ENCODE measurements at places on chromosomes 1 and 21. TPM values are rescaled to one million over a fixed set of nuclear protein-coding genes. Genes with fewer than 3 reads are reported as not detected.
A peak's percentile ranks its signal among the peaks of the same experiment; 100 is the strongest.

- H3K36me3 ChIP-seq = no peaks in the 10 kb centered on the region
- H3K4me1 ChIP-seq = no peaks in the 10 kb centered on the region
- no peak for DNase-seq
- no peaks in the 10 kb centered on the region for H3K27me3 ChIP-seq
- H3K27ac ChIP-seq = no peak overlapping the region
Observed at GRCh38 chr1:238611406-238611805, 720.7 kb upstream of the ZP4 start.

DNA sequence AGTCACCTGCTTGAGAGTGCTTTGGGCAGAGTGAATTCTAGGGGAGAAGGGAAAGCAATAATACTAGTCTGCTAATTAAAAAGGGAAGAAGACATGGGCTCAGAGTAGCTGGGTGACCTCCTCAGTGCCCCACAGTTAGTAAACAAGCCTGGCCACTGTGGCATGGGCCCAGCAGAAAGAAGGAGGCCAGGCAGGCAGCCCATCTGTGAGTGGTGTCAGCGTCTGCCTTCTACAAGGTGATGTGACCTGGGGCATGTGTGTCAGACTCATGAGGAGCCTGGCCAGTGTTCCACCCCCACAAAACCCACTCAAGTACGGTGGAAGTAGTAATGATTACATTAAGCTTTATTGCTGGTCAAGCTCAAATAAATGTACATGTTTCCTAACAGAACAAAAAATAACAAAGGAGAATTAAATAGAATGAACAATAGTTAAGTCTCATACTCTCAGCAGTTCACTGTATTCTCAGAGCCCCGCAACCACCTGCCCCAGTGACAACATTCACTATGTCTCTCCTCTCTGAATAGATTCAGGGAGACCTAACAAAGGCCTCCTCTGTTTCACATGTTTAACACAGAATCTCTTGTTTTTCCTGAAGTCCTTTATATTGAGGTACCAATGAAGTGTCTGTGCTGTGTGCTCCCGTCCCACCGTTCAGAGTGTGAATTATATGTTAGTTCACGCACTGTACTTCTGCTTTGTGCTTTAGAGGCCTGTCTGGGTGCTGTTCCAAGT is 32.5 kb downstream of the SLC22A15 start:
- no peak for DNase-seq
- no peaks in the 10 kb centered on the region for H3K27me3 ChIP-seq
- no peak overlapping the region for H3K27ac ChIP-seq
- no peak overlapping the region for H3K4me3 ChIP-seq

GRCh38 chr1:235516862-235517446 is 12.7 kb upstream of the B3GALNT2 start:
- no peaks in the 10 kb centered on the region for H3K27me3 ChIP-seq
- no peaks in the 10 kb centered on the region for H3K36me3 ChIP-seq
- no peak overlapping the region for H3K4me3 ChIP-seq
- DNase-seq = no peak
- H3K27ac ChIP-seq = no peak overlapping the region

DNA sequence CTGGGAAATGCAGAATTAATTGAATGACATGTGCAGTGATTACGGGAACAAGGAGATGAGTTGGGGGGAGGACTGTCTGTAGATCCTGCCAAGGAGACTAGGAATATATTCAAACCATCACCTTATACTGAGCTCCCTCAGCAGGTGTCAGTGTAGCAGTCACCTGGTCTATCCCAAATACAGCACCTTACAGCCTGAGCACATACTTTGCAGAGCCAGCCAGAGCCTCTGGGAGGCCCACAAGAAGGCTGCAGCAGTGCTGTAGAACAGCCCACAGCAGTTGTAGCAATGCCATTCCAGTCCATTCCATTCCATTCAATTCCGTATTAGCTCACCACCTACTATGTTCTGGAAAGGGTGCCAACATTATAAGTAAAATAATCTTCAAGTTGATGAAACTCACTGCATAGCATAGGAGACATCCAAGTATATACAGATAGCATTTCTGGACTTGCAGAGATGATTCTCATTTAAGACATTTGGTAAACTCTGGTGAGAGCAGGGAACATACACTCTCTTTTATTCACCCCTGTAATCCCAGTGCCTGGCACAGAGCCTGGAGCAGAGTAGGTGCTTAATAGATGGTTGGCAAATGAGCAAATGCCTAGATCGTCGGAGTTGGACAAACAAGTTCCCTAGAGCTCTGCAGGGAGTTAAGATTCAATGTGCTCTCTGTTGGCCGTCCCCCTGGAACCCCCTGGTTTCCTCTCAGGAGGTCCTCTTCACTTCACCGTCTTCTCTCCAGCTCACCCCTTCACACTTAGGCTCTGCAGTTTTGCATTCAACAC is 44.7 kb downstream of the KCNC4 start:
- no peak for DNase-seq
- H3K4me1 ChIP-seq = no peaks in the 10 kb centered on the region
- H3K4me3 ChIP-seq = no peak overlapping the region
- peaks cover 4% of the 10 kb centered on the region for H3K27me3 ChIP-seq
- no peaks in the 10 kb centered on the region for H3K36me3 ChIP-seq

DNA sequence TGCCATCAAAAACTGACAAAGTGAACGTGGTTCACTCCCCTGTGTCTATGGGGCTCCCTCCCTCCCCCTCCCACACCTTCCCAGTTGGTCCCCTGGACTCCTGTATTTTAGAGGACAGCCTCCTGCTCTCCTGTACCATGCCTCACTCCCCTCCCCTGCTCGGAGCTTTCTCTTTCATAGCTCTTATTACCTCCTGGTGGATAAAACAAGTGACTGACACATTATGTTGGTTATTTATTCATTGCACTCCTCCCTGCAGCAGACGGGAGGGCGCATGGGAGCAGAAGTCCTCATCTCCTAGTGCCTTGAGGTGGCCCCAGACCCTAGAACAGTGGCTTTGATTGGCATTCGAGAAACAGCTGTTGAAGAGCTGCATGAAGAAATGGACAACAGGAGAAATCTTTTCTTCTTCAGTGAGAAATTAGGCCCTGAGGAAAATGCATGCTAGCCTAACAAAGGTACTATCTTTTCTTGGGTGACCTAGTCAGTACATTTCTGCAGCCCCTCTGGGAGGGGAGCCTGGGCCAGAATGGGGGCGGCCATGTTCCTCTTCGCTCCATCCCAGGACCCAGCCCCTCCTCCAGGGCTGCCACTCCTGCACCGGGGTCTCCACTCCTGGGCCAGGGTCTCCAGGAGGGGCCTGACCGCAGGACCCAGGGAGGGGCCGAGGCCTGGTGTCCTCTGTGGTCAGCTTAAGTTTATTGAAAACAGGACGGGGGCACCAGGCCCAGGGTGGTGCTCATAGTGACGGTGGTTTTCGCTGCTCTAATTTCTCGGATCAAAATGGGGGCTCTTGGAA is 1.2 kb upstream of the TFF1 start:
- peaks cover 1% of the 10 kb centered on the region for H3K27me3 ChIP-seq
- no peak for DNase-seq
- H3K27ac ChIP-seq = no peak overlapping the region
- H3K4me3 ChIP-seq = no peak overlapping the region
- H3K36me3 ChIP-seq = no peaks in the 10 kb centered on the region
- no peaks in the 10 kb centered on the region for H3K4me1 ChIP-seq

- peaks cover 6% of the 10 kb centered on the region for H3K36me3 ChIP-seq
- no peak for DNase-seq
- H3K4me1 ChIP-seq = peaks cover 19% of the 10 kb centered on the region
- H3K27me3 ChIP-seq = no peaks in the 10 kb centered on the region
- no peak overlapping the region for H3K4me3 ChIP-seq
Observed at GRCh38 chr1:31004231-31004621, 61.3 kb downstream of the PUM1 start.

- DNase-seq = no peak
- no peak overlapping the region for H3K27ac ChIP-seq
- peaks cover 49% of the 10 kb centered on the region for H3K4me1 ChIP-seq
- no peaks in the 10 kb centered on the region for H3K27me3 ChIP-seq
Observed at GRCh38 chr1:208161005-208161404, 83.2 kb downstream of the PLXNA2 start.

GRCh38 chr1:27299385-27300271 is 22.3 kb upstream of the TMEM222 start:
- H3K27ac ChIP-seq = no peak overlapping the region
- no peak overlapping the region for H3K4me3 ChIP-seq
- no peaks in the 10 kb centered on the region for H3K27me3 ChIP-seq
- DNase-seq = peak; percentile 9

- DNase-seq = no peak
- no peak overlapping the region for H3K27ac ChIP-seq
- no peak overlapping the region for H3K4me3 ChIP-seq
Observed at GRCh38 chr1:28933277-28933676, 18.9 kb downstream of the EPB41 start.

GRCh38 chr1:59229138-59229537 is 67.8 kb upstream of the FGGY start:
- H3K36me3 ChIP-seq = no peaks in the 10 kb centered on the region
- no peak overlapping the region for H3K4me3 ChIP-seq
- DNase-seq = no peak
- no peaks in the 10 kb centered on the region for H3K27me3 ChIP-seq
- H3K4me1 ChIP-seq = no peaks in the 10 kb centered on the region

DNA sequence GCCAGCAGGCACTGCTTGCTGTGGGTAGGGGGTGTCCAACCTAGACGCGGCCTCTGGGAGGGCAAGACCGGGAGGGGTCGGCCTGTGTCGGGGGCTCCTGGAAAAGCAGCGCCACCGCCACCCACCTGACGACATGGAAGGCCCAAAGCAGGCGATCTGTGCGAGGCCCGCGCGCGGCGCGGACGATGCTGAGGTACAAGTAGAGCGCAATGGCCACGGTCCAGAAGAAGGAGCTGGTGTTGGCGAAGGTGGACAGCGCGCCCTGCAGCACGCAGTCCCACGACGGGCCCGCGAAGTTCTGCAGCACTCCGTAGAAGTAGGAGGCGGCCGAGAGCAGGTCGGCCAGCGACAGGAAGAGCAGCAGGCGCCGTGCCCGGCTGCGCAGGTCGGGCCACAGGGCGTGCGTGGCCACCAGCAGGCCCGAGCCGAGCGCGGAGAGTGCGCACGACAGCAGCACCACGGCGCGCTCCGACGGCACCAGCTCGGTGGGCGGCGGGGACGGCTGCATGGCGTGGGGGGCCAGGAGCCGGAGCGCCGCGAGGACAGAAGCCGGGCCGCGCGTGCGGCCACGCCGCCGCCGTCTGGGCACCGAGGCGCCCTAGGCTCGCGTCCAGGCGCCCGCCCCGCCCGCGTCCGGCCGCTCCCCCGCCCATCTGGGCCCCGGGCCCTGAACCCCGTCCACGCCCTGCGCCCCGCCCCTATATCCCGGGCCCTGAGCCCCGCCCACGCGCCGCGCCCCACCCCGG is at the start of gene GPR157:
Gene GPR157, minus strand, starts transcription at position 583 of the 746 bp plus-strand sequence. Its CDS starts 75 bp downstream, at position 508.
- H3K27ac ChIP-seq = no peak within 1 kb of the TSS
- peaks cover 8% of the 10 kb centered on the region for H3K4me1 ChIP-seq
- H3K27me3 ChIP-seq = no peaks in the 10 kb centered on the region
- H3K36me3 ChIP-seq = no peaks in the 10 kb centered on the region
- peak within 1 kb of the TSS; percentile 36 for H3K4me3 ChIP-seq
- DNase-seq = peak; percentile 70

GRCh38 chr21:40531431-40532110 is 315.4 kb downstream of the DSCAM start:
- H3K27me3 ChIP-seq = no peaks in the 10 kb centered on the region
- H3K4me3 ChIP-seq = no peak overlapping the region
- H3K4me1 ChIP-seq = no peaks in the 10 kb centered on the region
- H3K27ac ChIP-seq = no peak overlapping the region

DNA sequence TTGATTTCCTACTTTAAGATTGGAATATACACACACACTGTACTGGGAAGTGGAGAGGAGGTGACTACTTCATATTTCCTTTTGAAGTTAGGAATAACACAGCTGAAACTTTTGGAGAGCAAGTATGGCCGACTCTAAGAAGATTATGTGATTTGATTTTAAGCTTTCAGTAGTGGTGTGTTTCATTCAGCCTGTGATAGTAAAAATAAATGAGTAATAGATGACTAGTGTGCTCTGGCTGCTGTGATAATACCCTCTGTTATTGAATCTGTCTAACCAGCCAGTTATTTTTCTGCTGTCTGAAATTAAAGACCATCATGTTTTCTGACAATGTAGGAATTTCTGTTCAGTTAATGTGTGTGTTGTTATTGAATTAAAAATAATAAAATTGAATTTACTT is 48.3 kb downstream of the CTTNBP2NL start:
- no peaks in the 10 kb centered on the region for H3K36me3 ChIP-seq
- peaks cover 45% of the 10 kb centered on the region for H3K4me1 ChIP-seq
- DNase-seq = peak; percentile 84
- no peak overlapping the region for H3K4me3 ChIP-seq
- no peaks in the 10 kb centered on the region for H3K27me3 ChIP-seq

- no peaks in the 10 kb centered on the region for H3K4me1 ChIP-seq
- H3K4me3 ChIP-seq = no peak overlapping the region
- DNase-seq = no peak
- H3K36me3 ChIP-seq = no peaks in the 10 kb centered on the region
Observed at GRCh38 chr21:21111309-21111920, 113.2 kb downstream of the NCAM2 start.

- DNase-seq = no peak
- no peaks in the 10 kb centered on the region for H3K36me3 ChIP-seq
- no peaks in the 10 kb centered on the region for H3K4me1 ChIP-seq
- H3K27ac ChIP-seq = no peak overlapping the region
- H3K4me3 ChIP-seq = no peak overlapping the region
- no peaks in the 10 kb centered on the region for H3K27me3 ChIP-seq
Observed at GRCh38 chr1:189513091-189513490, 964.6 kb downstream of the BRINP3 start.

GRCh38 chr1:182248721-182249120 is 142.9 kb downstream of the GLUL start:
- H3K27ac ChIP-seq = no peak overlapping the region
- DNase-seq = no peak
- no peaks in the 10 kb centered on the region for H3K27me3 ChIP-seq
- no peaks in the 10 kb centered on the region for H3K4me1 ChIP-seq

GRCh38 chr1:161069731-161070270 is at the start of gene ARHGAP30:
TSS of gene ARHGAP30 (minus strand) at chr1:161069891. CDS start at chr1:161069624, 267 bp downstream.
- no peak for DNase-seq
- H3K27ac ChIP-seq = no peak within 1 kb of the TSS
- H3K4me3 ChIP-seq = no peak within 1 kb of the TSS
- H3K27me3 ChIP-seq = no peaks in the 10 kb centered on the region

GRCh38 chr1:156656806-156657740 is 15.2 kb downstream of the BCAN start:
- H3K27me3 ChIP-seq = peaks cover 3% of the 10 kb centered on the region
- no peak overlapping the region for H3K27ac ChIP-seq
- H3K4me3 ChIP-seq = no peak overlapping the region

GRCh38 chr1:182602935-182603645 is 1.1 kb downstream of the RGS16 start:
- no peaks in the 10 kb centered on the region for H3K4me1 ChIP-seq
- no peaks in the 10 kb centered on the region for H3K36me3 ChIP-seq
- H3K4me3 ChIP-seq = no peak overlapping the region
- no peak overlapping the region for H3K27ac ChIP-seq
- peaks cover 28% of the 10 kb centered on the region for H3K27me3 ChIP-seq

The AK5 gene
- polyA plus RNA-seq = 3.4 TPM

The TNFAIP8L2 gene
- polyA plus RNA-seq = 0.06 TPM

The GPR161 gene
- 34.7 TPM for polyA plus RNA-seq

The S100A6 gene
- polyA plus RNA-seq = 552 TPM

The PAX7 gene
- polyA plus RNA-seq = not detected

The PLK3 gene
- 90.1 TPM for polyA plus RNA-seq

The SLC1A7 gene
- polyA plus RNA-seq = not detected

The GRHL3 gene
- polyA plus RNA-seq = not detected

The TNFRSF1B gene
- polyA plus RNA-seq = 65.3 TPM

The LCE1C gene
- not detected for polyA plus RNA-seq

Measured in endothelial cell of umbilical vein (primary cell).